ENCODE measurements at places on chromosomes 13 and 19.

DNA sequence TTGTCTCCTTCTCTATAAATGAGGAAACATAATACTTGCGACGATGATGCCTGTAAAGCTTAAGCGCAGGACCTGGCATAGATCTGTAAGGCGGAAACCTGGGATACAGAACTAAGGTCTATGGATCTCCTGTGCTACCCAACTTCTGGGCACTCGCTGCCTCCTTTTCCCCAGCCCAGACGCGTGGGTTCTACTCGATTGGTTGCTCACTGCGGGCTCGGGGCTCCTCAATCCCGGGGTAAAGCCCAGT is 615 bp upstream of the PSMC4 start:
- DNase-seq = no peak

DNA sequence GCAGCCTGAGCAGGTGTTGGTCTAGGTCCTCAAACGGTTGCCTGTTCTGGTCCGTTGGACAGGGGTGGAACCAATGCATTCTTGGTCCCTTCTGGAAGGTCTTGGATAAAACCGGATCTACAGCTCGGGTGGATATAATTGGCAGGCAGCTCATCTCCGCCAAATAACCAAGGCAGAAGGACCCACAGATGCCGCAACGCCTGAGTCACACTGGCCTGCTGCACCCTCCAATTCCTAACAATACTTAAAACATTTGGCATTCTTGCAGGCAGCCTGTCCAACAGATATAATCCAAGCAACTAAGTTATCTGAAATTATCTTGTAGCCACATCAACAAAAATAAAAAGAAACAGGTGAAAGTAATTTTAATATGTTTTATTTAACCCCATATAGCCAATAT is 59.0 kb upstream of the FGF14 start:
- DNase-seq = no peak

DNA sequence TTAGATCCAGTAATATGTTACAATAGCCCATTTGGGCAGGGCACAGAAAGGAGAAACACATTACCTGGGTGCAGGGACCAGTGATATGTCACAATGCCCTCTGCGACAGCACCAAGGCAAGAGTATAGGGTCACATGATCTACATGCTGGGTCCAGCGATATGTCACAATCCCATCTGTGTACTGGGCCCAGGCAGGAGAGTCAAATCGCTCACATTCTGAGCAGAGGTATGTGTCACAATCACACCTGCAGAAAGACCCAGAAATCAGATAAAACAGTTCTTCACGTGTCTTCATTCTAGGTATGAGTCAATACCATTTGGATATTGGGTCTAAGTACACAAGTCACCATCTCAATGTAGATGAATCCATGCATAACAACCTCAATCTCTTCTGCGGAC is 7.1 kb upstream of the ZNF43 start:
- no peak for DNase-seq

DNA sequence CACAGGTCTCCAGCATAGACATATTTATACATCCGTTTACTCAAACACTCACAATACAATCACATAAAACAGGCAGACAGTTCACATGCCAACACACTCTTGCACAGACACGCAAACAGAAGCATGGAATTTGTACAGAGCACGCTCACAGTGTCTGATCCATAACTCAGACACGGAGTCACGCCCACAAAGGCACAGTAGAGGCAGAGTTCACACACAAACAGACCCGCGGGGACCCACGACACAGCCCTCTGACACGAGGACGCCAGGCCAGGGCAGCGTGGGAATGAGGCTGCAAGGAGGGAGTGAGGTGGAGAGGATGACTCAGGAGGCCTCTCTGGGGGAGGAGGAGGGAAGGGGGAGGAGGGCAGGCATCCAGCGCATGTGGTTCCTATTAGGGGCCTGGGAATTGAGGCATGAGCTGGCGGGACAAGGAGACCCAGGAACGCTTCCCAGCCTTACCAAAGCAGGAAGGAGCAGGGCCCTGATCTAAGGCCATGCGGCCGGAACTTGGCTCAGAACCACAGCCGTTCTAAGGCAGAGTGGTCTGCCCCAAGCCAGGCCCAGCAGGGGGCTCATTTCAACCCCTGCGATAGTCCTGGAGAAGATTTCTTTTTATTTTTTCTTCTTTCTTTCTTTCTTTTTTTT is 9.1 kb upstream of the OLFM2 start:
- no peak for DNase-seq

DNA sequence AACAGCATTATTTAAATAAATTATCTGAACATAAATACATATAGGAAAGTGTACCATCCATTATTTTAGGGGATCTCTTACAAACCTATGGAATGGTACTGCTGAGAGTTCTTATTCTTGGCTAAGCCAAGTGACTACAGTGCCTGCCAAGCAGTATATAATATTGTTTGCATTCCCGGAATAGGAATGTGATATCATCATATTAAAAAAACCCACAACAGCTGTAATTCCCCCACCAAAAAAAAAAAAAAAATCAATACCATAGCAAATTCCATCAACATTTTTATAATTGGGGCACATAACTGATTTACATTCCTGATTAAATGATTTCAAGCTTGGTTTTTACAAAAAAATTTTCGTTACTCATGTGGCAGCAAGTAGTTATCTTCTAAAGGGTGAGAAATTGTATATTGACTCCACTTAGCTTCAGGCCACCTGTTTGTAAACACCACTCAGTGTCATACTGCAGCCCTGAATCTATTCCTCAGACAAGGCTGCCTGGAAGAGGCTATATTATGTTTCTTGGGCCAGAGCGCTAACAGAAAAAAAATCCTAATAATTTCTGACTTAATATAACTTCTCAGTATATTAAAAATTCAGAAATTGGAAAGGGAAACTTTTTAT is 278.1 kb downstream of the DNAJC15 start:
- no peak for DNase-seq

- DNase-seq = no peak
Observed at GRCh38 chr19:31296741-31297390, 52.4 kb downstream of the TSHZ3 start.

- DNase-seq = no peak
Observed at GRCh38 chr19:34687348-34687747, 9.9 kb downstream of the ZNF302 start.

DNA sequence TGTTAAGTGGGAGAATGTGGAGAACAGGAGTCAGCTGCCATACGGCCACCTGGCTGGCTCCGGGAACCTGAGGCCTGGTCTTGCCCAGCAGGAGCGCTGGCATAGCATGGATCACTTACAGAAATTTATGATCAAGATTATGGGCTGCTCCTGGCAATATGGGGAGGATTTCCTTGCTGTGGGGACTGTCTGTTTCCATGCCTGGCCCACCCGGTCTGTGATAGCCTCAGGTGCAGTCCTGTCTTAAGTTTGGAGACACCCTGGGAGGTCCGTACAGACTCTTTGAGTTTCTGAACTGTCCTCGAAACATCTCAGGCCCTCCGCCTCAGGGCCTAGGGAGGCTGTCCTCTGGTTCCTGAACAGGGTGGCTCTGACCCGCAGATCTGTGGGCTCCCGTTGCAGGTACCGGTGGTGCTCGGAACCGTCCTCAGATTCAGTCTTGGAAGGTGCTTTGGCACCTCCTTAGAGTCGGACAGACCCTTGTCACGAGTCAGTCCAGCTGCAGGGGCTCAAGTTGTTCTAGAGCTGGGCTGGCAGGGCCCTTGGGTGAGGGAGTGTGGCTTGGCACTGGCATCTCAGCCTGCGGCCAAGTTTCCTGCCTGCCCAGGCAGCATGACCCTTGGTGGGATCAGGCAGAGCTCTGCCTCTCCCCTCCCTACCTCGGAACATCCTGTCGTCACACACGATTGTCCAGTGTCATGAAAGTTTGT is 4.9 kb downstream of the TFDP1 start:
- no peak for DNase-seq

- no peak for DNase-seq
Observed at GRCh38 chr19:45569619-45570421, 14.8 kb downstream of the OPA3 start.

DNA sequence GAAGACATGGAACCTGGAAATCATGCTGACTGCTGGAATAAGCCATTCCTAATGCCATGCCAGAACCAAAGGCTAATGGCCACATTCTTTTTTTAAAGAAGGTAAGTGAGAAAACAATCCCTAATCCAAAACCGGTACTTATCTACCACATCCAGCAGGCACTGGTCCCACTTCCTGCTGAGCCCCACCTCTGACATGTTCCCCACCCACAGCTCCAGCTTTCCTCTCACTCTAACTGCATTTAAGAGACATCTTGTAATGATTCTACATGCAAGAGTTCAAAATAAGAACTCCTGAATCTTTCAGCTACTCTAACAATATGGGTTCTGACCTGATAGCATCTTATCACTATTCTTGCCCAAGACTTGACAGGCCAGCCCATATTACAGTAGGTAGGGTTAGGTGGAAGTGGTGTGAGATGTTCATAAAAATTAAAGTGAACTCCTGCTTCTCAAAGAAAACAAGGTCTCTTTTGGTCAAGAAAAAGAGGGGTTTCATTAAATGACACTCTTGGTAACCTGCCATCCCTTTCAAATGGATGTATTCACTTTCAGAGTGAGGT is 41.9 kb downstream of the N4BP2L2 start:
- DNase-seq = no peak

- DNase-seq = no peak
Observed at GRCh38 chr13:97135883-97136282, 86.2 kb upstream of the MBNL2 start.

DNA sequence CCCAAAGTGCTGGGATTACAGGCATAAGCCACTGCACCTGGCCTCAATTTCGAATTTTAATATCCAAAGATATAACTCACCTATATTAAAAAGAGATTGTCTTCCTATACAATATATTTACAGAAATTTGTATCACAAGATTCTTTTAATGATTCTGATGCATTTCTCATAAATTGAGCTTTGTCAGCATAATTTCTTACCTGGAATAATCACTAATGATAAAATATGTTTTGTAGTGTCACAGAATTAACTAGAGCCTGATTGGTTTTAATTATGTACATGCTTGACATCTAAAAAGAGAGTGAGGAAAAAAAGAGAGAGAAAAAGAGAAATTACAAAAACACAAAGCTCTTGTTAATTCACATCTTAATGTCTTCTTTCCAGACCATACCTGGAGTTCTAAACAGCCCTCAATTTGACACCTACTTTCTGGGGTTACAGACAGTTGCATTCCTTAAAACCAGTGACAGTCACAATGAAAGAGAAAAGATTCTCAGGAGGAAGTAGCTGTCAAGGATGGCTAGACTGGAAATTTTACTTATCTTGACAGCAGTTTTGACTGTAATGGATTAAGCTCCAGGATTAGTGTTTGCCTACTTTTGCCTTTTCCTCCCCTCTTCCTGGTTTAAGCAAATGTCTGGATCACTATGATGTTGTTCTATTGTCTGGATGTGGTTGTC is 214.4 kb downstream of the SPRY2 start:
- no peak for DNase-seq

DNA sequence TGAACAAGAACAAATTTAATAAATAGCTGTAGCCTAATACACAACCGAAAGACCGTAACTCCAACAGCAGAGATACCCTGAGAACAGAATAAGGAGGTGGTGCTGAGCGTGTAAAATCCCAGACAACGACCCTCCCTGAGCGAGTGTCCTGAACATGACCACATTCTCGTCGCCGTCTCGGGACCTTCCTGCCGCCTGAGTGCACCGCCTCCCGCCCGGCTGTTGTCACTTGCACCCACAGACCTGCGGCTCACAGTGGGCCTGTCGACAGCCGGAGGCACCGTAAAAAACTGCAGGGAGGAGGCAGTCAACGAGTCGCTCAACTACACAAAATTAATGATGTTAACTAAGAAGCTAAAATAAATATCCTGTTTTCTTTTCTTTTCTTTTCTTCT is 35.8 kb upstream of the GRTP1 start:
- DNase-seq = no peak

GRCh38 chr19:50537769-50538230 is 24.1 kb upstream of the ASPDH start:
- peak; percentile 44 for DNase-seq

- peak; percentile 100 for DNase-seq
Observed at GRCh38 chr19:14529254-14530004, at the start of gene TECR. Gene TECR, plus strand, starts transcription at chr19:14529594. Its CDS starts 103 bp downstream, at chr19:14529697.

- no peak for DNase-seq
Observed at GRCh38 chr13:111049791-111050538, 65.1 kb upstream of the ARHGEF7 start.

DNA sequence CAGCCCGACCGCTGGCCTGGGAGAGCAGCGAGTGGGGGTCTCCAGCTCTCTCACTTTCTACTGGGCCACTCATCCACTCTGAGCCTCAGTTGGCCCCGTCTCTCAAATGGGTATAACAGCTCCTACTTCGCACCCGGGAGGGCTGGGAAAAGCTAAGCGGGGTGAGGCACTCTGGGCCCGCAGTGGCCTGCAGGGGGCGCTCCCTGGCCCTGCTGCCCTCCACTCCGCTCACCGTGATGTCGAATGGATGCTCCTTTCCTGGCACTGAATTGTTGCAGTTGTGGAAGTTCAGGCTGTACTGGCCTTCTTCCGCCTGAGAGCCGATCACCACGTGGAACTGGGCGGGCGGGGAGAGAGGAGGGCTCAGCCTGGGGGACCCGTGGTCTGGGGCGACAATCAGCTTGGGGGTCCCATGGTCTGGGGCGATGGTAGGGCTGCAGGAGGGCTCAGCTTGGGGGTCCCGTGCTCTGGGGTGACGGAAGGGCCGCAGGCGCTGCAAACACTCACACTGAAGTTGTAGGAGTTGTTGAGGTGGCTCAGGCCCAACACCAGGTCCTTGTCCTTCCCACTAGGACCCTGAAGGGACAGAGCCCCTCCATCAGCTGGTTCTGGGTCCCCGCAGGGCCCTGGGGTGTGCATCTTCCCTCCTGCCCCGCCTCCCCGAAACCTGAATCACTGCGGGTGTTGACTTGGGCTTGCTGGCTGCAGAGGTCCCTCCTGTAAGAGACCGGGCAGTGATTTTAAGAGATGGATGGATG is 3.9 kb downstream of the GPR108 start:
- DNase-seq = no peak

DNA sequence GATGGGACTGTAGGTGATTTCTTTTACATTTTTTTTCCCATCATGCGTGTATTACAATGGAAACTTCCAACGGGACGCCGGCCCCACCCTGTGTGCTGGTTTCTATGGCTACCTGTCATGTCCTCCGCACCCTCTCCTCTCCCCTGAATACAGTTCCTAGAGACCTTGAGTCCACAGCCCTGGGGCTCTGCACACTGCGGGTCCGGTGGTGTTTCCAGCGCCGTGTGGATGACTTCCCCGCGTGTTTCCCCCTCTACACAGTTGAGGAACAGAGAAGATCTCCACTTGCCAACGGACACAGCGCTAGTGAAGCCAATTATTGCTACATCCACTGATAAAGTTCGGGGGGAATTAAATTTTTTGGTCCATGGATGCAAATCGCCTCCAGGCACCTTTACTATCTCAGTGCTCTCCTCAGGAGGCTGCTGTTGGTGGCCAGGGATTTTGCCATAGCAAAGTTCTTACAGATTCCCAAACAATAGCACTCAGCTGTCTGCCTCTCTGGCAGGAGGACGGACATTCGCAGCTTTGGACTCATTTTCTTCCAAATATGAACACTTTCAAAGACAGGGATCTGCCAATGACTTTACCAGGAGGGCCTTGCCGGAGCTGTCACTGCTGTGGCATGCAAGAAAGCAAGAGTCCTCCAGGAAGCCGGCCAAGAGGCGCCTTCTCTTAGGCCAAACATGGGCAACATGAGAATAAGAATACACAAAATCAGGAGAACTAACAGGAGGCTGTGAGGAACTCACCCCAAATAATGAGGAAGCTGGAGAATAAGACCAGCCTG is 39.3 kb upstream of the GAS6 start:
- DNase-seq = no peak

Data from T-helper 2 cell (primary cell).